ENCODE measurements at places on chromosomes 7 and 10. TPM values are rescaled to one million over a fixed set of nuclear protein-coding genes. Genes with fewer than 3 reads are reported as not detected.

SPDYE3 gene
- total RNA-seq: not detected

STAG3 gene
- 0.13 TPM for total RNA-seq

- H3K4me3 ChIP-seq: no peak overlapping the region
- no peak for DNase-seq
- H3K27ac ChIP-seq: no peak overlapping the region
- no peaks in the 10 kb centered on the region for H3K36me3 ChIP-seq
- H3K27me3 ChIP-seq: no peaks in the 10 kb centered on the region
Observed at GRCh38 chr7:39221901-39222300, 244.2 kb downstream of the POU6F2 start.

- H3K4me3 ChIP-seq: no peak overlapping the region
- no peak for DNase-seq
- H3K27ac ChIP-seq: no peak overlapping the region
- H3K4me1 ChIP-seq: no peaks in the 10 kb centered on the region
- H3K27me3 ChIP-seq: no peaks in the 10 kb centered on the region
Observed at GRCh38 chr7:98341106-98341505, 59.6 kb downstream of the BRI3 start.

DNA sequence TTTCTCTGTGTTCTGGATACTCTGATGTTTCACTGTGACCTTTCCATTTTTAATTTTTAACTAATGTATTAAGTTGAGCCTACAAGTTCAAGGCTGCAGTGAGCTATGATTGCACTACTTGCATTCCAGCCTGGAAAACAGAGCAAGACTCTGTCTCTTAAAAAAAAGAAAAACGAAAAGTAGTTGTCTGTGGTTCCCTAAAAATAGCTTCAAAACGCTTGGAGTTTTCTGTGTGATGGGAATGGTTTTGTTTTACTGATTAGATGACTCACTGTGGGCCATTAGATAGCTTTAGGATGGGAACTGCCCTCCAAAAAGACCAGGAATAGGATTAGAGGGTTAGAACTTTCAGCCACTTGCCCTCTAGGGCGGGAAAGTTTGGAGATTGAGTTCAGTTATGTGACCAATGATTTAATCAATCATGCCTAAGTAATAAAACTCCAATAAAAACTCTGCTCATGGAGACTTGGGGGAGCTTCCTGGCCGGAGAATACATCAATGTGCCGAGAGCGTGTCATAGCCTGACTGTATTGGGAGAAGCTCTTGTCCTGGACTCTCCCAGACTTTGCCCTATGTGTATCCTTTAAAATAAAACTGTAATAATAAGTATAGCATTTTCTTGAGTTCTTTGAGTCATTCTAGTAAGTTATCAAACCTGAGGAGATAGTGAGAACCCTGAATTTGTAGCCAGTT, 147.1 kb downstream of the LYZL1 start:
- H3K36me3 ChIP-seq: no peaks in the 10 kb centered on the region
- no peak overlapping the region for H3K4me3 ChIP-seq
- H3K27ac ChIP-seq: no peak overlapping the region
- DNase-seq: no peak
- H3K4me1 ChIP-seq: no peaks in the 10 kb centered on the region

STEAP1 gene
- 0.81 TPM for total RNA-seq

PNLIP gene
- not detected for total RNA-seq

HABP2 gene
- 0.26 TPM for total RNA-seq

TCERG1L gene
- total RNA-seq: not detected

- peak overlapping the region; percentile 41 for H3K27ac ChIP-seq
- no peaks in the 10 kb centered on the region for H3K36me3 ChIP-seq
- DNase-seq: no peak
- no peak overlapping the region for H3K4me3 ChIP-seq
Observed at GRCh38 chr10:72747521-72747920, 55.6 kb downstream of the MCU start.

DNA sequence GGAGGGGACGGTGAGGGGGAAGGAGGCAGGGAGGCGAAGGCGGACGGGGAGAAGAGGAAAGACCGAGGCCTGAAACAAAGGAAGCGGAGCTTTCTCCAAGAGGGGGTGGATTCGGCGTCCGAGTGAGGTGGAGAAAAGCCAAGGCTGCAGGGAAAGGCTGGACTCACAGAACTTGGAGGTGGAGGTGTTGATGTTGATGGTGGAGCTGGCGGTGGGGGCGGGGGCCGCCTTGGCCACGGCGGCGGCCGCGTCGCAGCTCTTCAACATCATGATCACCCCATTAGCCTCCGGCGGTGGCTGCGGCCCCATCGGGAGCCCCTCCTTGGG, 578 bp downstream of the CACUL1 start:
- peak overlapping the region; percentile 87 for H3K27ac ChIP-seq
- H3K36me3 ChIP-seq: no peaks in the 10 kb centered on the region
- peak; percentile 56 for DNase-seq
- no peaks in the 10 kb centered on the region for H3K27me3 ChIP-seq
- peak overlapping the region; percentile 81 for H3K4me3 ChIP-seq
- H3K4me1 ChIP-seq: peaks cover 43% of the 10 kb centered on the region

LLCFC1 gene
- total RNA-seq: not detected

CREM gene
- total RNA-seq: 29.4 TPM

OGA gene
- total RNA-seq: 37.2 TPM

DNA sequence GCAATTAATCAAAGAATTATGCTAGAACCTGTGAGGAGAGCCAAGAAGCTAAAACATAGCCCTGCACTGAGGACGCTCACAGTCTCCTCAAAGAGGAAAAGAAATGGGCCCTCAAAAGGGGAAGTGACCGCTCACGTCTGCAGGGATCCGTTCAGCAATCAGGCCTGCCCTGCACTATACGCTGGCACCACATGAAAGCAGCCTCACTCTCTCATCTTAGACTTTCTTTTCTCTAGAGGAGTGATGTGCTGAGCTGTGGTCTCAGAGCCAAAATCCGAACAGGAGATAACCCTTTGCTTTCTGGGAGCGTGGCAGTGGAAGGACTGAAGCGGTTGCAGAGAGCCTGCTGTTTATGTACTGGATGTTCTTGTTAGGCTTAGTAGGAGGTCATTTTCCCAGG, 6.3 kb upstream of the IL2RA start:
- no peak overlapping the region for H3K4me3 ChIP-seq
- peaks cover 6% of the 10 kb centered on the region for H3K4me1 ChIP-seq
- no peaks in the 10 kb centered on the region for H3K27me3 ChIP-seq
- DNase-seq: no peak

DNA sequence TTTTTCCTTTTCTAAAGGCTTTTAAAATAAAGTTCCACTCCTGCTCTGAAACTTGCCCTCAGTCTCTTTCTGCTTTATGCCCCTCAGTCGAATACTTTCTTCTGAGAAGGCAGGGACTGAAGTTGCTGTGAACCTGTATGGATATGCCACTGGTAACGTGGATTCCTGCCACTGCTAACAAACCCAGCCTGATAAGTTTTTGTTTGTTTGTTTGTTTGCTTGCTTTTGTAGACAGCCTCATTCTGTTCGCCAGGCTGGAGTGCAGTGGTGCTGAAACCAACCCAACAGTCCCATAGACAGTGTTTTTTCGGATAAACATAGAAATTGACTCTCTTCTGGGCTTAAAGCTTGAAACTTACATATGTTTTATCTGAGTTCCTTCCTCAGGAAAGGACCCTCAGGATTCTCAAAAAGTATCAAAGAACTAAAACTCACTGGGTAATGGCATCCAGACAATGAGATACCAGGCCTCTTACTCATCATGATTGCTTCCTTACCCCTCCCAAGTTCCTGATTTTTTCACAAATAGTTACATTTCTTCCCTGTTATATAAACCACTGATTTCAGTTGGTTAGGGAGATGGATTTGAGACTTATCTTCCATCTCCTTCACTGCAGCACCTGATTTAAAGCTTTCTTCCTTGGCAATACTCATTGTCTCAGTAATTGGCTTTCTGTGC, 273.6 kb downstream of the SDHAF3 start:
- no peak overlapping the region for H3K4me3 ChIP-seq
- no peaks in the 10 kb centered on the region for H3K36me3 ChIP-seq
- H3K4me1 ChIP-seq: no peaks in the 10 kb centered on the region
- no peak overlapping the region for H3K27ac ChIP-seq
- no peak for DNase-seq

ZEB1 gene
- 128 TPM for total RNA-seq

ARHGEF5 gene
- 0.15 TPM for total RNA-seq

DNA sequence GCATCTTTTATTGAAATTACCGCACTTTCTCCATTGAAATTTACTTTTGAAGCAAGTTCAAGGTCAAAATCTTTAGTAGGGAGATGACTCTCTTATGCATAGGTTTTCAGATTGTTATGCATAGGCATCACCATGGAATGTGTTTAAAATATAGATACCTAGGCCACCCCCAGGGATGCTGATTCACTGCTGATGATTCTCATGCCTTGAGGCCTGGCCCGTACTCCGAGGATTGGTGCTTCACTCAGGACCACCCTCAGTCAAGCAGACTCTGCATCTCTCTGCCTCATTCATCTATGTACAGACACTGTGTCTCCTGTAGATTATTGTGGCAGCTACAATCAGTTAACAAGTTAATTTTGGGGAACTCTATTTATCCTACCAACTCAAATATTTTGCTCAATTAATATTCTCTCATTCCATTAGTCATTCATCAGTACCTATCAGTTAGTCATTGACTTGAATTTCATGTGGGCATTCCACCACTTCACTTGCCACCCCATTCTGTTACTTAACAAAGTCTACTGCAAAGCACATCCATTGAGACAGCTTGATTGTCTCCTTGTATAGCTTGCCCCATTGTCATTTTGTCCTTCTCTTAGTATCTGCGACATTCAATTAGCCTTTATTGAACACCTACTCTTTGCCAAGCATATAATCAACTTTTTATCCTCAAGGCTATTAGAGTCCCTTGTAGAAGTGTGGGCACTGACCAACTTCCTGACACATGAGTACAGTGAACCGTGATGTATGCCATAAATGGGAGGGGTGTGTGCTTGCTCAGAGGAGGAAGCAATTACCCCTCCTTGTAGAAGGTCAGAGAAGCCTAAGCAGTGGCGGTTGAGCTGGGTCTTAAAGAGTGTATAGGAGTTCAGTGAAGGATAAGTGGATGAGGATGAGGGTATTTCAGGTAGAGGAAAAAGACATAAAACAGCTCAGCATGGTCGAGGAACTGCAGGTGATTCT, 255.6 kb upstream of the BMPER start:
- no peaks in the 10 kb centered on the region for H3K36me3 ChIP-seq
- H3K27me3 ChIP-seq: no peaks in the 10 kb centered on the region
- H3K27ac ChIP-seq: no peak overlapping the region
- DNase-seq: no peak
- H3K4me1 ChIP-seq: no peaks in the 10 kb centered on the region
